ENCODE measurements at places on chromosomes 2 and 18. TPM values are rescaled to one million over a fixed set of nuclear protein-coding genes. Genes with fewer than 3 reads are reported as not detected.

LCT gene
- not detected for polyA plus RNA-seq

DNA sequence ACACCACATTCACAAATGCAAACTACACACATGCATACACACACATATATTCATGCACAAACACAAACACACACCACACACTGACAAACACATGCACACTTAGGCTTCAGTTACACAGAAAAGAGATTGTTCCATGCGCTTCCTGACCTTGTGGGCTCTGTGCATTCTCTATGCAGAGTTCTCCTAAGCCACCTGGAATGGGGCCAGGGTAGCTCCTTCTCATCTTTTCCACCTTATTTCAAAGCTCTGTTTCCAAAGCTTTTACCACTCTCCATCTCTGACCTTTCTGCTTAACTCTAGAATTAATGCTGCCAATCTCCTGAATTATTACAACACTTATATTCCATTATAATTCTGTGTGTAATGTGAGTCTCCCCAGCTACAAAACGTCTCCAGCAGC, 522.3 kb upstream of the MYT1L start:
- DNase-seq = no peak

- DNase-seq = no peak
These were observed 75.8 kb upstream of the NARS1 start for GRCh38 chr18:57697426-57697825.

GRCh38 chr2:230905448-230906421, 19.3 kb downstream of the GPR55 start:
- no peak for DNase-seq

- no peak for DNase-seq
These were observed 4.7 kb upstream of the ITSN2 start for GRCh38 chr2:24365051-24365450.

DNA sequence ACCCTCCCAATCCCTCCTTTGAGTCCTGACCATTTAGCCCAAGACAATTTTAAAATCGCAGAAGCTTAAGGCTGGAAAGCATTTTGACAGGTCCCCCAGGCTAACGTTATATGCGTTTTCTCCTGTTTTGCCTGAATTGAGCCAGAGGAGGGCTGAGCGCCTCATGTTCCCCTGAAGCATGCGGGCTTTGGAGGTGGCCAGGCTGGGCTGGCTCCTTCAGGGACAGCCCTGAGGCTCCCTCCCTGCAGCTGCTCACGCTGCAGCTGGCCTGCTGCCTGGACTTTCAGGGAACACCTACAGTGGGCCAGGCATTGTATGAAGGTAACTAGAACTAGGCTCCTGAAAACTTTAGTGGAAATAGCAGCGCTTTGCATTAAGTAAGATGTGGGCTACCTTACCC, 179.2 kb downstream of the ACKR3 start:
- DNase-seq = no peak

GRCh38 chr2:113273027-113273551, 5.6 kb downstream of the PAX8 start:
- peak; percentile 38 for DNase-seq

GRCh38 chr2:67798541-67799160, 264.2 kb downstream of the C1D start:
- DNase-seq = no peak

GRCh38 chr2:108626995-108627394, 92.3 kb upstream of the RANBP2 start:
- DNase-seq = no peak

GRCh38 chr2:69205491-69205890, 181.5 kb downstream of the GFPT1 start:
- DNase-seq = no peak

IL18RAP gene
- not detected for polyA plus RNA-seq

DNA sequence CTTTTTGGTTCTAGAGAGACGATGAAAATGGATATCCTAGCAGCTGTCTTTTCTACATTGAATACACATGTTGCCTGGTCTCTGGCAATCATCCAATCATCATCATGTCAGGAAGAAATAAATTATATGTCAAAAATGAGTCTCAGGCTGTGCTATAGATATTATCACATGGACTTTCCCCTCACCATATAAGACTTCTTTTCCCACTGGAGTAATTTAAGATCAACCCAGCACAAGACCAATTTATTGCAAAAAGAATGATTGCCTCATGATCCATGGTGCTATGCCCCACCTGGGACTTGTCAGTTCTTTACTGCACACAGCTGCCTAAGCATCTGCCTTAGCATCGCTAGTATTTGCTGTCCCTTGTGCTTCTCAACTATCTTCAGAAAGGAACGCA, 783.7 kb upstream of the TMEFF2 start:
- DNase-seq = no peak

- DNase-seq = peak; percentile 66
These were observed 105.6 kb upstream of the LDLRAD4 start for GRCh38 chr18:13112982-13113381.

MFSD2B gene
- 0.10 TPM for polyA plus RNA-seq

DNA sequence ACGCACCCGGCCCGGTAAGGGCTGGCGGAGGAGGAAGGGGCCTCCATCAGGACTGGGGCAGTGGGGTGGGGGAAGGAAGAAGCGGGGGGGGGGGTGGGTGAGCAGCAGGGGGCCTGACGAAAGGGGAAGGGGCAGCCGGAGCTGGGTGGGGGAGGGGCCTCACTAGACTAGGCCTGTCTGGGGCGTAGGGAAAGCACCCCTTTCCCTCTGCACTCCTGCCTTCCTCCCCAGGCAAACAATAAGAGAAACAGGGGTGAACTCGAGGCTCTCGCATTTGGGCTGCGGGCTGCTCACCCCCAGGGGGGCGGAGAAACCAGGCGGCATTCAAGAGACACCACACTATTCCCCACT, 82.7 kb upstream of the POMC start:
- DNase-seq = no peak

Data from fibroblast of lung (primary cell).